Left cardiac atrium (tissue), 4 donors: ENCODE measurements at places on chromosomes 5 and 9. TPM values are rescaled to one million over a fixed set of nuclear protein-coding genes. Genes with fewer than 3 reads are reported as not detected.

The RORB gene
- 3.2 TPM for total RNA-seq

- no peak for DNase-seq
Measured at GRCh38 chr5:9168791-9169556, 376.9 kb downstream of the SEMA5A start.

The GRM6 gene
- not detected for total RNA-seq

- no peak for DNase-seq
Measured at GRCh38 chr5:76766746-76767145, 50.8 kb downstream of the F2R start.

- DNase-seq: no peak
Measured at GRCh38 chr5:2208239-2208544, 325.5 kb upstream of the IRX4 start.

The RC3H2 gene
- total RNA-seq: 36.7 TPM

GRCh38 chr5:29321591-29321990, 1871.9 kb upstream of the CDH6 start:
- DNase-seq: no peak

- DNase-seq: no peak
Measured at GRCh38 chr9:138044485-138045383, 167.2 kb downstream of the CACNA1B start.

The PCDH12 gene
- total RNA-seq: 10.0 TPM

- DNase-seq: no peak
Measured at GRCh38 chr5:125148706-125149105, 402.3 kb upstream of the ZNF608 start.

- no peak for DNase-seq
Measured at GRCh38 chr5:75091597-75091996, 39.2 kb upstream of the GCNT4 start.

DNA sequence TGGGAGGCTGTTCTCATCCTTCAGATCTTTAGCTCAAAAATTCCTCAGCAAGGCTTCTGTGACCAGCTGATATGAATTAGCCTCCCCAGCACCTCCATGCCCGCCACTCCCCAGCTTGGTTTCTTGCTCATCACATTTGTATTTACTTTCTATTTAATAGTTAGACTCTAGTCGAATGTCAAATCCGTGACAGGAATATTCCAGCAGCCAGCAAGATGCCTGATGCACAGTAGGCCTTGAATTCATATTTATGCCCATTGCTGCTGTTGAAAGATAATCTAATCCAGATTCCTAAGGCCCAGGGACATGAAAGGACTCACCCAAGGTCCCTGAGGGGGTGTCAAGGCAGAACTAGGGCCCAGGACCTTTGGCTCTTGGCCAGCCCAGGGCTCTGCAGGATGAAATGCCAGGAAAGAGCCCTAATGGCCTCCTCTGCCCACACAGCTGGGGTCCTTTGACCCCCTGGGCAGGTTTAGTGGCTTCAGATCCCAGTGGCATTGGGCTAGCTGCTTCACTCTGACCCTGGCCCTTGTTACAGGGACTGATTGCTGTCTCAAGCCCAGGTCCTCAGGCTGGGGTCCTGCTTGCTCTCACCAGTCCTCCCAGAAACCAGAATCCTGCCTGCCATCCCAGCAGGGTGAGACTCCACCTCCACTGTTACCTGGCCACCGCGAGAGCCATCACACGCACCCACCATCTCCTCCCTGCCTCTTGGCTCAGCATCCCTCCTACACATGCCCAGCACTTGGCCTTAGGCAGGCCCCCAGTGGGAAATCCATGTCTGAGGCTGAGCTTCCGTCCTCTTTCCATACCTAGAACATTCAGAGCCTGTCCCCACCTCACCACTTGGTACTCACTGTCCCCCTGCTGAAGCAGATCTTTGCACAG, 7.3 kb downstream of the CSF1R start:
- no peak for DNase-seq

The TMEM203 gene
- 32.9 TPM for total RNA-seq

DNA sequence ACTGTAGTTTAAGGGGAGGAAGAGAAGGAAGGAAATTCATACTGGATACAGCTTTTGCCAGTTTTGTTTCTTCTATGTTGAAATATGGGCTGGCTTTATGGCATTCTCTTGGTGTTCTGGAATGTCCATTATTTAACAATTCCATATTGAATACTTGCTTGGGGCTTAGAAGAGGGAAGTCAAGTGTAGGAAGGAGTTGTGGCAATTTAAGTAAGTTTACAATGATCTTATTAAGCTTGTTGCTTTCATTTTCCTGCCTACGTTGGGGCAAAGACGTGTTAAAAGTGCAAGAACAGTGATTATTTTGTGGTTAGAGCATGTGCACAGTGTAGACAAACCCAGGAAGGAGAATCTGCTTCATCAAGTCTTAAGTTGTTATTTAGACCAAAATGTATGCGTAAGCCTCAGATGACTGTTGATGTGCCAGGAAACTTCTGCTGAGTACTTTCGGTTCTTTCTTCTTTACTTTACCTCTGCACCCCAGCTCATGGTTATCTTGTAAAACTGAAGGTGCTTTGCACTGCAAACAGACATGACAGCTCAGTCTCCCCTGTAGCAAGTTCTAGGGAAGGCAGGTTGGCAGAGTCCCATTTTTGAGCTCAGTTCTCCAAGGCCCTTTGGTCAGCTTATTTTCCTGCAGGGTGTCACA, 75.8 kb downstream of the F2RL2 start:
- no peak for DNase-seq

GRCh38 chr9:136091582-136092352, 3.3 kb downstream of the NACC2 start:
- no peak for DNase-seq

The IRGM gene
- total RNA-seq: not detected

The PALM2AKAP2 gene
- 97.6 TPM for total RNA-seq

DNA sequence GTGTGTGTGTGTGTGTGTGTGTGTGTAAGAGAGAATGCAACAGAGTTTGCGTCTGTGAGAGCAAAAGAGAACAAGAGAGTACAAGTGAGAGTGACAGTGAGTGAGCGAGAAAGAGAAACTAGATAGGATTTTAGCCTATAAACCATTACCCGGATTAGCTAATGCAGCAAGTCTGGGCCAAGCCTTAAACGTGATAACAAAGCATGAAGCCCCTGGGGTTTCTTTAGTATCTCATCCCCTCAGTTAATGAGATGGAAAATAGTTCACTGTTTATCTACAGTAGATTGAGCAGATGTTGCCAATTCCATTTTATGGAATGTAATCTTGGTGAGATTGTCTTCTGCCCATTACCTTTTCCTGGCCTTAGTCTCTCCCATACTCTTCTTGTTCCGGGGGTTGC, 114.5 kb downstream of the MAT2B start:
- no peak for DNase-seq

DNA sequence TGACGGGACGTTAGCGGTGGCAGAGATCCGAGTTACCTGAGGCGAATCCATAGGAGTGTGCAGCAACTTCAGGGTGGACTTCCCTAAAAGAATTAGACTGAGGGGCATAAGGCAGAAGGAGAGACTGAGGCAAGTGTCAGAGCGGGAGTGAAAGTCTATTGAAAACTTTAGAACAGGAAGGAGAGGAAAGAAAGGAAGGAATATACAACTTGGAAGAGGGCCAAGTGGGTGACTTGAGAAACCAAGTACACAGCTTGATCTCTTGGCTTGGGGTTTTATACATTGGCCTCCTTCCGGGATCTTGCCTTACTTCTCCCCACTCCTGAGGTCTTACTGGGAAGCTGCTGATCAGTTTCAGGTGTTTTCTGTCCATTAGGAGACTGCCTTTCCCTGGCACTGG, 84.9 kb downstream of the SNX18 start:
- no peak for DNase-seq

GRCh38 chr5:114097570-114097969, 264.3 kb upstream of the KCNN2 start:
- DNase-seq: no peak

The CYLC2 gene
- total RNA-seq: not detected

The ANKRA2 gene
- 9.8 TPM for total RNA-seq

- no peak for DNase-seq
Measured at GRCh38 chr9:135101486-135101885, 14.0 kb downstream of the OLFM1 start.

The FAT2 gene
- 0.44 TPM for total RNA-seq

- no peak for DNase-seq
Measured at GRCh38 chr5:12284604-12285003, 380.4 kb upstream of the CTNND2 start.

DNA sequence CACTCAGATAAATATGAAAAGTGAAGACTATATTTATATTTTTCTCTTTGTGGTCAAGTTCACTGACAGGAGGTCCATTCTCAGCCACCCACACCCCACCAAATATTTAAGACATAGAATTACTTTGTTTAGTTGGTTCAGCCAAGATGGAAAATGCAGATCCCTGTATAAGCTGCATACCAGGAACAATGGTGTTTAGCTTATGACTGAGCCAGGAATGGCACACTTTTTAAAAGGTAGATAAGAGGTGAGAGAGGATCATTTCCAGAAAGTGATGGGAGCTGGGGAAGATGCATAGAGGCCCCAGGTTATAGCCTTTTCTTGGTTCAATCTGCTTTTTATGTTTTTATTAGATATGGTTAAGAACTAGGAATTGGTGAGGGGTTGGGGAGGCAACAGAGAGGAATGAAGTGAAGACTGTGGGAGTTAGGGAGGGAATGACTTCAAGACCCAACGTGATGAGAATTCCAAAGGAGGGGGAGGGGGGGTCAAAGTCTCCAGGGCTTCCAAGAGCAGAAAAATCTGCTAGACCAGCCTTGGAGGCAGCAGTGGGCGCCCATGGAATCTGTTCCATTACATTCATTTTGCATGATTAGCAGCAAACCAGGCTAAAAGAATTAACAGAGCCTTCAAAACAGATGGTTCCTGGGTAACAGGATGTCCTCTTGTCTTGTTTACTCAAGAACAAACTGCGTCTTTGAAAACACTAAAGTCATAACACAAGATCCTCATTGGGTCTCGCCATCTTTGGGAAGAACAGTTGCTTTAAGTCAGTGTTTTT, 95.2 kb downstream of the FGF1 start:
- no peak for DNase-seq

DNA sequence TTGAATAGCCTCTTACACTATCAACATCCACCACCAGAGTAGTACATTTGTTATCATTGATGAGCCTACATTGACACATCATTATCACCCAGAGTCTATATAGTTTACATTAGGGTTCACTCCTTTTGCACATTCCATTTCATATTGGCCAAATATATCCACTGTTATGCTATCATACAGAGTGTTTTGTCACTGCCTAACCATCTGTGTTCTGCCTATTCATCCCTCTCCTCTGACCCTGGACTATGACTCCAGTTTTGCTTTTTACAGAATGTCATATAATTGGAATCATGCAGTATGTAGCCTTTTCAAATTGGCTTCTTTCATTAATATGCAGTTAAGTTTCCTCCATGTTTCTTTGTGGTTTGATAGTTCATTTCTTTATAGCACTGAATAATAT, 904.7 kb downstream of the TLE1 start:
- DNase-seq: no peak

DNA sequence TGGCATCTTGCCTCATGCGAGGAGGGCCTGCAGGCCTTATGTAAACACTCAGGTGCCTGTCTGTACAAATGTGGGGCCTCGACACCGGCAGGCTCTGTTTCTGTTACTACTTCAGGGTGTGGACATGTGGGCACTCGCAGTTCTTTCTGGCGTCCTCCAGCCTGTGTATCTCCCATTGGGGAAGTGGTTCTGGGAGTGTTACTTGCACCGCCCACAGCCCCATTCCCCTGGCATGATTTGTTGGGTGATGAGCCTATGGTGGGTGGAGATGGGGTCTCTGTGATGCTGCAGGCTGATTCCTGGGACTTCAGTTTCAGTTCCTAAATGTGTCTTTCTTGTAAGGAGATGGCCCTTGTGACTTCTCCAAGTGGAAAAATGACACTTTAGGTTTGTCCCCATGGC, 82.1 kb upstream of the PITX1 start:
- DNase-seq: peak; percentile 35

- DNase-seq: no peak
Measured at GRCh38 chr9:97412626-97413385, 910 bp downstream of the TDRD7 start.

GRCh38 chr9:130728721-130729120, 35.1 kb downstream of the EXOSC2 start:
- DNase-seq: no peak

DNA sequence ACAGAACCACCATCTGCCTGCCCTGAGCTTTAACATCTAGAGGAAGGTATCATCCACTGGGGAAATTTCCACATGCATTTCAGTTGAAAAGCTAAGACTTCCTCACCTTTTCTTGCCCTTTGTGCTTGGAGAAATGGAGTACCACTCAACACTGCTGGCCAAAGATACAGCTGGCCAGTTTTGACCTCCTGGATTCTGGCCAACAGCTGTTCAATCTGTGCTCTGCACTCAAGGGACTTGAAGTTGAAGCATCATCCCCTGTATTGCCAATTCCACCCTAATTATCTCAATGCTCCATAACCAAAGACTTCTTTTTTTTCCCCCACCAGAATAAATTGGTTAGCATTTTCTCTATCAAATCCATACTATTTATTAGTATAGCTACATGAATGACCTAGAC, 70.4 kb upstream of the PRDM9 start:
- DNase-seq: no peak

- no peak for DNase-seq
Measured at GRCh38 chr5:88230546-88231066, 38.0 kb downstream of the TMEM161B start.

DNA sequence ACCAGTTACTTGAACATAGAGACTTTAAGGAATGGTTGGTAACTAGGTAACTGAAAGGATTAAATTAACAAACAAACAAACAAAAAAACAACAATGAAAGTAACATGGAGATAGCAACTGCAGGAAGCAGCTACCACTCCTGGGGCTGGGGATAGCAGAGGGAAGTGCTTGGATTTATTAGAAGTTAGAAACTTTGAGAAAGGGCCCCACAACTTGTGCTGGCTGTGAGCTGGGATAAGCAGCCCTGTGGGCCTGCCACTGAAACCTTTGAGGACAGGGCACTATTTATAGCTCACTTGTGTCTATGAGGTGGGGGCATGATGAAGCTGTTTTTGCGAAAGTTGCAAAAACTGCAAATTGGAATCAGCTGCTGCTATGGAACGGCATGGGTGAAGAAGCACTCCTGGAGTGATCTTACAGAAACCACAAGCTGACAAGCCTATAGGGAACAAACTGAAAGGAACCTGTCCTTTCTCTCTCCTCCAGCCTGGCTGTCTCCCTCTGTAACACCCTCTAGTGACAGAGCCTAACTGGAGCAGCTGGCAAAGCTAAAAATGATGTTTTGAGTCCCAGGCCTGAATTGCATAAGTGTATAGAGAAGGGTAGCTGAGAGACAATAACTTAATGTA, 91.4 kb upstream of the RANBP6 start:
- no peak for DNase-seq

DNA sequence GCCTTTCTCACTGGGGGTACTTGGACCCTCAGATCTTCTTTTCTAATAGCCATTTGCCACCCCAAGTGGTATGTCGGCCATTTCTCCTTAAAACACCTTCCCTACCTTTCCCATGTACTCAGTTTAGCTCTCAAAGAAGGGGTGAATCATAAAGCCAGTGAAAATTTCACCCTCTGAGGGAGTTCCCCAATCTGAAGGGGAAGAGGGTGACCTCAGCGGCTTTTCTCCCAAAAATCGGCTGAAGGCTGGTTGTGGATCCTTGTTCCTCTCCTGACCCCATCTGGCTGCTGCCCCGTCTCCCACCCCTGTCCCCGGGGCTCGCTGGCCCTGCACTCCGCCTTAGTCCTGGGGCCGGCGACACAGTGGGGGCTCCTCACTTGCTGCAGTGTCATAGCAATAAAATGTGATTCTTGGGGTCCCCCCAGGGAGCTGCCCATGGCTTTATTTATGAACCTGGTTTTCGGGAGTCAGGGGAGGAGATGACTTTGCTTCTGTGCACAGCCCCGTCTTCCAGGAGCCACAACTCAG, 17.3 kb upstream of the LTC4S start:
- peak; percentile 8 for DNase-seq

GRCh38 chr9:79054500-79054899, 517.3 kb upstream of the TLE4 start:
- no peak for DNase-seq

The MCIDAS gene
- not detected for total RNA-seq
